ENCODE measurements at places on chromosomes 12 and 14.

DNA sequence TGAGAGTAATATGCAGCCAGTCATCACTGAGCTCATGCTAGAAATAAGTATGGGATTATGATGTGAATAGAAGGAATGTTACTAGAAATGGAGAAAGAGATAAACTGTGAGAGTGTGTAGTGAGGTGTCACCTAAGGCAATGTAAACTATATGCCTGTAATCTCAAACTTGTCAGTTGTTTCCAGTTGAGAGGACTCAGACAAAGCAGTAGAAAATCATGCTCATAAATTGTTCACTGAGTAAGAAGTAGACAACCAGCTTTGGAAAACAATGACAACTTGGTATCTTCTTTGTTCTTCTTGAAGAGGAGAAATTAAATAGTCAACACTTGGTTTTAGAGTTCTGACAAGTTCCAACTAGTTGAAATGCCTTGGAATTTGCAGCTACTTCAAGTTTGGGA is 148.5 kb upstream of the OR4E1 start:
- no peak for DNase-seq

GRCh38 chr12:131940141-131940547 is 9.6 kb upstream of the EP400 start:
- DNase-seq = no peak

DNA sequence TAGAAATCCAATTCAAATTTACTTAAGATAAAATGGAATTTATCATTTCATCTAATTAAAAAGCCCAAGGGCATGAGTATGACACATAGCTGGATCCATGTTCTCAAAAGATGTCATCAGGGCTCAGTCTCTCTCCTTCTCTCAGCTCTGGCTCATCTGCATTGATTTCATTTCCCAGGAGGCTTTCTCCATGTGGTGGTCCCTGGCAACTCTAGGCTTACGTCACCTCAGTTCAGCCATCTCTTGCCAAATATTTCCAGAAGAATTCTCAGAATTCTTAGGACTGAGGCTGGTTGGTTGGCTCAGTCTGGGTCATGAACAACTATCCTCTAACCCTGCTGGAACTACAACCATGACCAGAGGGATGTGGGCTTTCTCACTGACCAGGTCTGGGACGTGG is 65.3 kb downstream of the FOS start:
- no peak for DNase-seq

GRCh38 chr14:93128725-93129459 is 13.2 kb upstream of the ITPK1 start:
- DNase-seq = no peak

GRCh38 chr14:75884198-75884611 is 97.6 kb downstream of the TGFB3 start:
- DNase-seq = no peak

DNA sequence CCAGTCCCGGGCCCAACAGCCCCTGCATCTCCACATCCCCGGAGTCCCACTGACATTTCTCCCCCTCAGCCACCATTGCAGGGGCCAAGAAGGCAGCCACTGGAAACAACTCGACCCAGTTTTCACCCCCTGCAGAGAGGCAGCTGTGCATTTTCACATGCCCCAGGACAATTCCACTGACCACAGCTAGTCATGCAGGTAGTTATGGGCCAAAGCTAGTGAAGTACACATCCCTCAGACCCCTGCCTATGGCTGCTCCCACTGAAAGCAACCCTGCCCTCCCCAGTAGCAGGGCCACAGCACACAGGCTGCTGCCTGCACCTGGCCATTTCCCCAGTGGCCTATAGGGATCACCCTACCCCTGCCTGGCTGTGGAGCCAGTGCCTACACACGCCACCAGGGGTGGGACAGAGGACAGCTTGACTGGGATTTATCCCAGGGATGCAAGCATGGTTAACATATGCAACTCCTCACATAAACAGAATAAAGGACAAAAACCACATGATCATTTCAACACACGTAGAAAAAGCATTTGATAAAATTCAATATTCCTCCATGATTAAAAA is 154.0 kb downstream of the NDUFA12 start:
- DNase-seq = no peak

DNA sequence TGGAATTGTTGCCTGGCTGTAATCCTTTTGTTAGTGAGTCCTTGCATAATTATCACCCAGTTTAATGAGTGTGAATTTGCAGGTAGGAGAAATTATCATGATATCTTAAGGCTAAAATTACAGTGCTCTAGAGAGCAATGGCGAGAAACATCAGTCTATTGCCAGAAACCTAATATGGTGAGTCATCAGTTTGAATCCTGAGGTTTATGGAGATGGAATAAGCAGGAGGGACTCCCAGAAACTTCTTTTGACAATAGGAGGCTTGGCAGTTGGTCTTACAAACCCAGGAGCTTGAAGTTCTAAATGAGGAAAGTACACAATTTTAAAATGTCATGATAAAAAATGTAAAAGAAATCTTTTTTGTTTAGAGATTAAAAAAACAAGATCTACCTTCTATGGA is 31.5 kb upstream of the CRADD start:
- DNase-seq = no peak

DNA sequence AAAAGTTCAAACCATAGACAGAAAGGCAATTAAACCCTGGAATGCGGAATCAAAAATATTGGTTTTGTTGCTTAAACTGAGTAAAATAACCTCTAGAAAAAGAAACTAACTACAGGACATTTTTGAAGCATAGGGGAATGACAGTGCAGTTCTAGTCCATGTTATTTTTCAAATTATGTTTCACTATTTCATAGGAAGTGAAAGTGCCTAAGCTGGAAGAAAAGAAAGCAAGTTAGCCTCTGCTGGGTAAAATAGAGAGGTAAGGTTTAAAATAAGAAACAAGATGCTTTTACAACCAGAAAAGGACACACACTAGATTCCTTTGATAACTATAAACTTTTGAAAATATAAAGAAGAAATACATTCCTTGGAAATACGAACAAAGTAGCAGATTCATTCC is 1.1 kb downstream of the CLECL1 start:
- no peak for DNase-seq

DNA sequence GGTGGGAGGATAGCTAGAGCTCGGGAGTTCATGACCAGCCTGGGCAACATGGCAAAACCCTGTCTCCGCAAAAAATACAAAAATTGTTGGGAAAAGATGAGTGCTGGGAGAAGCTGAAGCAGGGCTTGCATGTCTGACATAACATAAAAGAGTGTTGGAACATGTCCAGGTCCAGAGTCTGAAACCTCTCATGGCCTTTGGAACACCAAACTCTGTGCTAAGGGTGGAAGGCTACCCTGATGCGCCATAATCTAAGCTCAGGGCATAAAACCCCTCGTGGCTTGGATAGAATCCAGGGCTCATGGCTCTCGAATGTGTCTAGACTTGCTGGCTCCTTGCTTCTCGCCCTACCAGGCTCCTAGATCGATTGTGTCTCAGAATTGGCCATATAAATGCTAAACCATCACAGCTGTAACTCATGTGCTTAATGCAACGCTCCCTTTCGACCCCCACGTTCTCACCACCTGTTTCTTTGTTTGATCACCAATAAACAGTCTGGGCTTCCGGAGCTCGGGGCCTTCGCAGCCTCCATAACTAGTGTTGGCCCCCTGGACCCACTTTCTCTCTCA is 6.7 kb upstream of the CLEC7A start:
- no peak for DNase-seq

DNA sequence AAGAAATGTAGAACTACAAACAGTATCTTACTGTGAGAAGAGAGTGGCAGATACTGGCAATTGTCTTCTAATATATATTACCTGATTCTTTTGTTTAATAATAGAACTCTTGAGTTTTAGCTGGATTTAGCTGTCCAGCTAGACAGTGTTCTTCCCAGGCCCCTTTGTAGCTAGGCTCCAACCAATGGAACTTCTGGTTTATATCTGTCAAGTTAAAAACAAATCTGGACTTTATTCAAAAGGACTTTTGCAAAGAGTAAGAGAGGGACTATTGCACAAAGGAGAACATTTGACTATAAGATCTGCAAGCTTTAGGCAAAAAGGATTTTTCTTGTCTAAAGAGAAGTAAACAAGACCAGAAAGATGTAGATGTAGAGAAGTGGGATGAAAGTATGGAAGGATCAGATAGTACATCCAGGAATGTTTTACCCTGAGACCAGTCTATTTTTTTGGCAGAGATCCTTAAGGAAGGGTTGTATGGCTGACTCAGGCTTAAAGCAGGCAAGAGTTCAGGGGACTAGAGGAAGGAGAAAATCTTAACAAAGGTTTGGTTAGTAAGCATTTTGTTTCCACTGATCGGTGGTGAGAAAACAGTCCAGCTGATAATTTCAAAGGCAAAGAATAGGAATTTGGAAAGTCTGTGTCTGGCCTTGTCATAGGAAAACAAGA is 111.1 kb upstream of the PLEKHA5 start:
- DNase-seq = no peak

- DNase-seq = no peak
These were observed 76.8 kb downstream of the DAD1 start for GRCh38 chr14:22512106-22512814.

DNA sequence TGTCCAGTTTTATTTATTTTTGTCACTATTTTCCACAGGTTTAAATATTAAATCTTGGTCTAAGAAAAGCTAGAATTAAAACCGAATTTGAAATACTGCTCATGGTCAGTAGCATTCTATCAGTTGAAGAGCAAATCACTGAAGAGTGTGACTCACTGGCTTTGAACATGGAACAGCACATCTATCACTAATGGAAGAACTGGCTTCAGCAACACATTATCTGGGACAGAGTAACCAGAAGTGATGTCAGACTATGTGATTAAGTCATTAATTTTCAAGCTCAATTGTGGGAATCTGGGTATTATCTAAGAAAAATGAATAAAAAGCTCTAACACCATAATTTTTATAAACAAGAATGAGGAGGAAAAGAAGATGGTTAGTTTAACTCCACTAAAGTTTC is 527.5 kb downstream of the TMTC2 start:
- no peak for DNase-seq

DNA sequence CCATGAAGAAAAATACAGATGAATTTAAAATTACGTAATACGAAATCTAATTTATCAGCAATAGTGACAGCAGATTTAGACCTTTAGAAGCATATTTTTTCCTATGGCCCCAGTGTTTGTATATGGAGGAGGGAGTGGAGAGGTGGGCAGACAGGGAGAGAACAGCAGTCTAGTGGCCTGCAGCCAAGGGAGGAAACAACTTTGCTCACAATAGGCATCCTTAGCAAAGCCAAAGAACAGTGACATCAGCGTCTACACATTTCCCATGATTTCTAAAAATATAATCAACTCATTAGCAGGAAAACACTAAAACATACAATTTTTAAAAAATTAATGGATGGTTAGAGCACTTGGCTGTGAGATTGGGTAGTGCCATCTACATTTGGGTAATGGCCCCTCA is 622.6 kb upstream of the ATP2B1 start:
- DNase-seq = no peak

DNA sequence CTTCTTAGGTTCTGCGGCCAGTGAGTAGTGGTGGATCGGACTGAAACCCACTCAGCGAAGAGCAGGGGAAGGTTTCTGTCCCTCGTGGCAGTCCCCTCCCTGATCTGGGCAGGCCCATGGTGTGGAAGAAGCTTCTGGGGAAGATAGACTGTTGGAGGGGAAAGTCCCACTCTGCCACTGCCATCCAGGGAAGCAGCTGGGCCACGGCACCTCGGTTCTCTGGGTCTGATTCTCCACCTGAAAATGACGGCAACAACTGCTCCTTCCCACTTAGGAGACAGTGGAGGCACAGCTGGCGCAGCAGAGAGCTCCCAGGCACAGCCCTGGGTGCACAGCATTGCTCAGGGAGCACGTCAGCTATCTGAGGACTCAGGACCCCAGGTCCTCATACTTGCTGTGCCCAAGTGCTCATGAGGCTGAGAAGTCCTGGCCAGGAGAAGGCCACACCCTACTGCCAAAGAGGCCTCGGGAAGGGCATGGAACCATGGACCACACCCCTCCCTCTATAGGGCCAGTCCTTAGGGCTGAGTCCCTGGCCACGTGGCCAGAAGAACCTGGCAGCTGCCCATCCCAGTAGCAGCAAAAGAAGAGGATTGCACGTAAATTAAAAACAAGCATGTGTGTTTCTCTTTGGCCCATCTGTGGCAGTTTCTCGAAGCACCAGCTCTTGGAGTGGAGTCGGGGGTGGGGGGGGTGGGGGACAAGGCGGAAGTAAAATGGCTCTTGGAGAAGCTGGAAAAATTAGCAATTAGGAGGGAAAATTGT is 85.3 kb upstream of the BCL11B start:
- DNase-seq = no peak

DNA sequence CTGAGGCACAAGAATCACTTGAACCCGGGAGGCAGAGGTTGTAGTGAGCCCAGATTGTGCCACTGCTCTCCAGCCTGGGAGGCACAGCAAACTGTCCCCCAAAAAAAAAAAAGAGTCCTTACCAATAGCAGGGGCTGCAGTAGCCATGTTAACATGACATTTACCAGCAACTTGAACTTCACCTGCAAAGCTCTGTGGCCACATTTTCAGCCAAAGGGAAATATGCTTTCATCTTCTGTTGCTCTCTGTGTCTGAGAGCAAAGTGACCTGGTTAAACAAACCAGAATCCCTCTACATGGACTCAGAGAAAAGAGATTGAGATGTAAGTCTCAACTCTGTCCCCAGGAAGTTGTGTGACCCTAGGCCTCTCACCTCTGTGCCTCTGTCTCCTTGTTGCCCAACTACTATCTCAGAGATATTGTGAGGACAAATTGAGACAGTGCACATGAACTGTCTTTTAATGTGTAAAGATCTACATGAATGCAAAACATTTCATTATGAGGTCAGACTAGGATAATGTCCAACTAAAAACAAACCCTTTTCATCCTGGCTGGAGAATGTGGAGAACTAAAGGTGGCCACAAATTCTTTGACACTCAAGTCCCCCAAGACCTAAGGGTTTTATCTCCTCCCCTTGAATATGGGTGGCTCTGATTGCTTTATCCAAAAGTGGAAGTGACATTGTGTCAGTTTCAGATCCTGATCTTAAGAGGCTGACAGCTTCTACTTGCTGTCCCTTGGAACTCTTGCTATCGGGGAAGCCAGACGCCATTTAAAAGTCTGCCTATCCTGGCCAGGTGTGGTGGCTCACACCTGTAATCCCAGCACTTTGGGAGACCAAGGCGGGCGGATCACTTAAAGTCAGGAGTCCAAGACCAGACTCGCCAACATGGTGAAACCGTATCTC is 24.7 kb upstream of the P2RX4 start:
- no peak for DNase-seq

DNA sequence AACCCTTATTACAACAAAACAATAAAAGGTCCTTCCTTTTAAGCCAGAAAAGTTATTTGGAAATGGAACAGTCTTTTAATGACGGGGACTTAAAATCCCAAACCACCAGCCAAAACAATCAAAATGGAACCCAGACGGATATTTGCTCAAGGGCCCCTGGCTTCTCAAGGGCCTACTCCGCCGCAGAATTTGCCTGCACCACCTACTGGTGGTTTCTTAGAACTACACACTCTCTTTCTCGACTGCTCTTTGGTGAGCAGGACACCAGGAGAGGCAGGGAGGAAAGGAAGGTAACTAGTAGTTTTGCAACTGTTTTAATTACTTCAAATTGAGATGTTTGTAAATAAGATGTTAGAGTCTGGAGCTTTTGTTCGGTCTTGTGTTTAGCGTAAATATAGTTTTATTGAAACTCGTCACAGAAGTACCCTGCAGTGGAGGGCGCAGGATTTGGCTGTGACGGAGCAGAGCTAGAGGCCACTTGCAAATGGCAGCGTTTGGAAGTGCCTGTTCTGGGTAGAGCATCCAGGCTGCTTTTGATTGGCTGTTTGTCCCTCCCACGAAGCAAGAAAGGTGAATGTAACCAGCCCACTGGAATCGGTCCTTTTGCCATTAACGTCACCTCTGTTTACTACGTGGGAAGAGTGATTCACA is 238.5 kb downstream of the CACNA1C start:
- no peak for DNase-seq

- no peak for DNase-seq
These were observed 274.2 kb upstream of the E2F7 start for GRCh38 chr12:77339610-77340009.

- DNase-seq = no peak
These were observed 43.3 kb downstream of the GIT2 start for GRCh38 chr12:109952873-109953272.

Data from coronary artery (tissue), 2 donors.